ENCODE measurements at places on chromosomes 4 and X. TPM values are rescaled to one million over a fixed set of nuclear protein-coding genes. Genes with fewer than 3 reads are reported as not detected.

L1CAM gene
- total RNA-seq, result 0.99 TPM

CYSLTR1 gene
- total RNA-seq, result 0.50 TPM

MAOB gene
- 4.6 TPM for total RNA-seq

TEX13C gene
- total RNA-seq, result not detected

SORCS2 gene
- total RNA-seq, result 0.17 TPM

F11 gene
- total RNA-seq, result not detected

MAGEA6 gene
- total RNA-seq, result not detected

CSTF2 gene
- 11.4 TPM for total RNA-seq

PDLIM3 gene
- total RNA-seq, result 50.3 TPM

GPR101 gene
- total RNA-seq, result not detected

ART3 gene
- total RNA-seq, result not detected

FHDC1 gene
- total RNA-seq, result 0.26 TPM

STPG2 gene
- under 0.01 TPM for total RNA-seq

TEX13B gene
- not detected for total RNA-seq

F9 gene
- not detected for total RNA-seq

GATA1 gene
- total RNA-seq, result not detected

IL3RA gene
- not detected for total RNA-seq

DMP1 gene
- not detected for total RNA-seq

PNMA6F gene
- total RNA-seq, result not detected

TENM3 gene
- 3.6 TPM for total RNA-seq
